B cell (primary cell): ENCODE measurements at places on chromosomes 16 and 17.

- DNase-seq, result no peak
Observed at GRCh38 chr16:20611350-20611902, 35.3 kb upstream of the ACSM2B start.

DNA sequence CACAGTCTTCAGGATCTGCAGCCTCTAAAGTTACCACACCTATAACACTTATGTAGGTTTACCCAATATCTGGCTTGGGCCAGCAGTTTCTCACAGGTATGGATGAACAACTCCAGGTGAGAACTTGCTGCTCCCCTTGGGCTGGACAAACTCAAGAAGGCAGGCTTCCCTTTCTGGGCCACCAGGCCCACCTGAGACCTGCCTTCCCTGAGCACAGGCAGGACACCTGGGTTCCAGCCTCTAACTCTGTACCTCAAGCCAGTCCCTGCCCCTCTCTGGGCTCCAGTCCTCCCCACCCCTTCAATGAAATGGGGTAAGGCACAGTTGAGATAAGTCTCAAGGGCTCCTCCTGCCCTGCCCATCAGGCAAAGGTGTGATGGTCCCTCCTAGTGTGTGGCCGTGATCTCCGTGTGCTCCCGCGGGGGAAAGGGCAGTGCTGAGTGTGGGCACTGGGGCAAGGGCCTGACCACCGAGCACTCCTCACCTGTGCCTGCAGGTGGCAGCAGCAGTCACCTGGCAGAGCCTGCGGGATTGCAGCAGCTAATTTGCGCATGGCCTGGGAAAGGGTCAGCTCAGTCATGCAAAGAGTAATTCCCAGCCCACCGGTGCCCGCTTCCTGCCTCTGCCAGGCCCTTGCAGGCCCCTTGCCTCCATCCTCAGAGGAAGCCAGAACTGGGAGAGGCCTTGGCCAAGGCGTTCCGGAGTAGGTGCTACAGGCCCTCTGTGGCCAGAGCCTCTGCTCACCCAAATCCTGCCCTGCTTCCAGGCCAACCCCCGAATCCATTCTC lies 28.2 kb upstream of the ADGRG1 start:
- DNase-seq, result peak; percentile 55

DNA sequence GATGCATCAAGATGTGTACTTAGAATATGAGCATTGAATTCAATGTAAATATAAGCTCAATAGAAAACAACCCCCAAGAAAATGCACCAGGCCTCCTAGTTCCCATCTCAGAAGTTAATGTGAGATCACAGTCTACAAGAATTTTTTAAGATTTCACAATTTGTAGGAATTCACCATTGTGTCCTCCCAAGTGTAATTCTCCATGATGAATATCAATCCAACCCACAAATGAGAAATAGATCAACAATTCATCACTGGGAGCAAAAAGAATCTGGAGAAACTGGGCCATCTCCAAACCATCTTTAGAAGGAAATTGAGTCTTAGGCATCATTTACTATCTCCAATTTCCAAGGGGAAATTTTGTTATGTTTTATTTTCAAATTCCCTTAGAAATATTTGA lies 310.5 kb upstream of the GOT2 start:
- no peak for DNase-seq

GRCh38 chr17:1402262-1402586 lies 2.2 kb upstream of the YWHAE start:
- DNase-seq, result no peak

- no peak for DNase-seq
Observed at GRCh38 chr17:6677158-6677831, 25.7 kb downstream of the C17orf100 start.

DNA sequence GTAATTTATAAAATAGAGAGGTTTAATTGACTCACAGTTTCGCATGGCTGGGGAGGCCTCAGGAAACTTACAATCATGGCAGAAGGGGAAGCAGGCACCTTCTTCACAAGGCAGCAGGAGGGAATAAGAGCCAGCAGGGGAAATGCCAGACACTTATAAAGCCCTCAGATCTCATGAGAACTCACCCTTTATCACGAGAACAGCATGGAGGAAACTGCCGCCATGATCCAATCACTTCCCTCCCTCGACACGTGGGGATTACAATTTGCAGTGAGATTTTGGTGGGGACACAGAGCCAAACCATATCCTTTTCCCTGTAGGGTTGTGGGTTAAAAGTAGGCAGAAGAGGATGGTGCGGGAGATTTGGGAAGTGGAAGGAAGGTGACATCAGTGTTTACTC lies 101.4 kb downstream of the BMERB1 start:
- DNase-seq, result no peak

DNA sequence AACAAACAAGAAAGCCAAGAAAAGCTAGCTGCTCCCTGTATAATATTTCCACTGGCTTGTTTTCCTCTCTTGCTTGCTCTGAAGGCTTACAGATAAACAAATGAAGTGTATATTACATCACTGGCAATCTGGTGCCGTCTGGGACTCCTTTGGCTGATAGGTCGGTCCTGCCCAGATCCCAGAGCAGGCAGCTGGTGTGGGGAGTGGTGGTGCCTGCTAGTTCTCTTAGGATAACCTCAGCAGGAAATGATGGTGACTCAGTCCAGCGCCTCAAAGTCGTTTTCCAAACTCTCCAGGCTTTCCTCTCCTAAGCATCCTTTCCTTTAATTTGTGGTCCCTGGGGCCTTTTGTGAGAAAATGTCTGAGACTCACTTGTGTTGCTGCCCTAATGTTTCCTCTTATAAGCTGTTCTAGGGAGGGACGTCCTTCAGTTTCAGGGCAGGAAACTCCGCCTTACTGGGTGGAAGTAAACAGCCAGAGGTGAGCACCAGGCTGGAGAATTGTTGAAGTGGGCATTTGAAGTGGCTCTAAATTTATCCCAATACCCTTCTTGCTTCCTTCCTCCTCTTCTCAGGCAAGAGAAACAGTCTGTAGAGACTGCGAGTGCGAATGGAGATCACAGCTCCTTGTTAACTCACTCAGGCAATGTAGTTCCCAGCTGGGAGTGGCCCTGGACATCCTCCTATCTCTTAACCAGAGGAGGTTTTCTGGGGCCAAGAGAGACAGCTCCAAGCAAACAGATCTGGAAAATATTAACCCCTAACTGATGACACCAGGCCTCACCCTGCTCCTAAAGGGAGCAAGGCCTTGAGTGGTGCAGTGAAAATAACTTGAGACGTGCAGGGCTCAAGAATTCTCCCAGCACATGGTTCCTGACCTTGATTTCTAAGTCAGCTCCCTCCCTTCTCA lies 34.9 kb downstream of the CD300LF start:
- DNase-seq, result peak; percentile 24

GRCh38 chr17:39863244-39863917 lies 731 bp downstream of the IKZF3 start:
- peak; percentile 33 for DNase-seq

GRCh38 chr17:60825351-60825750 lies 147.7 kb downstream of the BCAS3 start:
- DNase-seq, result no peak

- DNase-seq, result no peak
Observed at GRCh38 chr16:90015586-90016338, 3.5 kb downstream of the DBNDD1 start.

DNA sequence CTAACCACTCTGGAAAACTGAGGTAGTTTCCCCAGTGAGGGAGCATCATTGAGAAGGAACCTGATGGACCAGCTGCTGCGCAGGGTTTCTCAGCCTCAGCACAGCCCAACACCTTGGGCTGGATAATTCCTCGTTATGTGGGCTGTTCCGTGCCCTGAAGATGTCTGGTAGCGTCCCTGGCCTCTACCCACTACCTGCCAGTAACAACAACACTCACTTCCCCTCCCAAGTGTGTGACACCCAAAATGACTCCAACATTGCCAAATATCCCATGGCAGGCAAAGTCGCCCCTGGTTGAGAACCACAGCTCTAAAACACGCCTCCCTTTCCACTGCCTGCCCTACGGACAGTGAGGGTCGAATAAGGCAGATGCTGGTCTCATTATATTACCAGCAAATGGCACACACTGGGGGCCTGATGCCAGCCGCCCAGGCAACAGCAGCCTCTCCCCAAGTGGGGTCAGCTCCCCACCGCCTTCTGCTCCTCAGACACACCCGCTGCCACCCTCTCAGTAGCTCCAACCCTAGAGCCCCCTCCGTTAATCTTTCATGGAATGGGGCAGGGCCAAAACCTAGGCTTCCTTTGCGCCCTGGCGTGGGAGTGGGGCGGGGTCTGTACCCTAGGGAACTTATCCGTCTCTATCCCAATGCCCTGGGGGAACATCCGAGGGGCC lies 1.0 kb downstream of the RHBDF2 start:
- peak; percentile 49 for DNase-seq

- no peak for DNase-seq
Observed at GRCh38 chr17:56665864-56666263, 72.4 kb downstream of the NOG start.

DNA sequence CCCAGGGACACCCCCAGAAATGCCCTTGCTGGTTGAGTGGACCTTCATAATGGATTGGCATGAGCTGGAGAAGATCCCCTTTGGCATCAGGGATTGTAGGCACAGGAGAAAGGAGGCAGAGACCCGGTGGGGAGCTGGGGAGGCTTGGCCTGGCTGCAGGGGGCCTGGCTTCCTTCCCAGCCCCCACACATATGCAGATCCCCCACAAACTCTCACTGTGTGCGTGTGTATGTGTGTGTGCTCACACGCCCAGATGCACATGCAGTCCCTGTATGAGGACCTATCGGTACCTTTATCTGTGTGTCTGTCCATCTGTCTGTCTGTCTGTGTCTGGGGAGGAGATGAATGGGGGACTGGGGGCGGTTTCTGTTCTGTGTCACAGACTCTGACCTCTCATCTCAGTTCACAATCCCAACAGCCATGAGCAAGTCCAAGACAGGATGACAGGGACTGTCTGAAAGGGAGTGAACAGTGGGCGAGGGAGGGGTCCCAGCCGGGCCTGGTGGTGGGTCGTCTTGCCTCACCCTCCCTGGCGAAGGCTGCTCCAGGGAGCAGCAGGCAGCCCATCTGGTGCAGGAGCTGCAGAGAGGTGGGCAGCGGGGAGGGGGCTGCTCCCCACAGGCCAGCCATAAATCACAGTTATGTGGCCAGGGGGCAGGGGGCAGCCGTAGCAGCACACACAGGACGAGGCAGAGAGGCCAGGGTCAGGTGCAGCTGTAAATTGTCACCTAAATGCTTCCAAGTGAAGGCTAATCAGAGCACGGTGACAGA lies 46.7 kb upstream of the LHX1 start:
- no peak for DNase-seq

- DNase-seq, result no peak
Observed at GRCh38 chr17:33640629-33641028, 347.5 kb upstream of the ASIC2 start.

GRCh38 chr17:31427684-31428083 lies 36.2 kb downstream of the RAB11FIP4 start:
- no peak for DNase-seq

GRCh38 chr16:83482545-83483162 lies 325.1 kb upstream of the HSBP1 start:
- no peak for DNase-seq

- DNase-seq, result peak; percentile 51
Observed at GRCh38 chr16:47461598-47462266, 601 bp downstream of the PHKB start.

DNA sequence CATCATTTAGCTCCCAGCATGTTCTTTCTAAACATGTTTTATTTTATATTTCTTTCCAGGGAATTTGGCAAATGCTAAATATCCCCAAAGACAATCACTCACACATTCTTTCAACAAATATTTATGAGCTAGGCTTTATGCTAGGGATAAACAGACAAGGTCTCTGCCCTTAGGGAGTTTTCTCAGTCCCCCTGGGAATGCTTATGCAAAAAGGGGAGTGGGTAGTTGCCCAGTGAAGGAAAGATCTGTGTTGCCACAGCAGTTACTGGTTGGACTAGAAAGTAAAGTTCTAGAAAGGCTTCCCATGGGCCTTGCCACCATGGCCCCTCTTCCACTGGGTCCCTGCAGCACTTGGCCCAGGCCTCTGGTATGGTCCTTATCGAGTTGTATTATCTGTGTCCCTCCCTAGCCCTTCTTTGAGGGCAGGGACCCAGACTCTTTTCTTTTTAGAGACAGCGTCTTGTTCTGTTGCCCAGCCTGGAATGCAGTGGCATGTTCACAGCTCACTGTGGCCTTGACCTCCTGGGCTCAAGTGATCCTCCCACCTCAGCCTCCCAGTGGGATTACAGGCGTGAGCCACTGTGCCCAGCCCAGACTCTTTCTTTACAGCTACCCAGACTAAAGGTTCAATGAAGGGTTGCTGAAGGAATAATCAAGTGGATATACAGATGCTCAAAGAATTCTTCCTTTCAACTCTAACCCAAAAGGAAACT lies 78.0 kb downstream of the YPEL2 start:
- peak; percentile 11 for DNase-seq

DNA sequence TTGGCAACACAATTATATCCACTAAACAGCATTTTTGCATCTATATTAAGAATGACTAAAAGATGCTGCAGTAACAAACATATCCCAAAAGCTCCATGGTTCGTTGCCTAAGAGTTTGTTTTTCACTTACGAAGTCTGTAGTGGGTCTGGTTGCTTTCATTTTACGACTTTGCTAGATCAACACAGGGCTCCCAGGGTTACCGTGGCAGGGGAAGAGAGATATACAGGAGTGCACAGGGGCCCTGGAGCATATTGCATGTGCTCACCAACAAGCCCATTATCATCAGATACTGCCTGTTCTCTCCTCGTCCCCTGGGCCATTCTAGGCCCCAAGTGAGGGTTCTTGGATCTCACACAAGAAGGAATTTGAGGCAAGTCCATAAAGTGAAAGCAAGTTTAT lies 3.1 kb upstream of the MMP2 start:
- no peak for DNase-seq

DNA sequence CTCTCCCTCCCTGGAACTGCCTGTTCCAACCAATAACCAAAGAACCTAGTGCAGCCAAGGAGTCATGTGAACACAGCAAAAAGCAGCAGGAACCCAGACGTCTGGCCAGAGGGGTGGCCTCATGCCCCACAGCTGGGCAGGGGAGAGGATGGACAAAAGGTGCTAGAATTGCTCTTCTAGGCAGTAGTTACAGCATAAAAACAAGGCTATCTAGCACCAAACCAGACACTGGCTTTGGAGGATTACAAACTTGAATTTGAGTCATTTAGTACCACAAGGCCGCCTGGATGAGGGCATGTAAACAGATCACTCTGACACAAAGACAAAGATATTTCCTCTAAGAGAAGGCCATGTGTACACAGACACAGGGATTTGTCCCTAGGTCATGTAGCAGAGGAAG lies 423.3 kb upstream of the MAF start:
- no peak for DNase-seq

DNA sequence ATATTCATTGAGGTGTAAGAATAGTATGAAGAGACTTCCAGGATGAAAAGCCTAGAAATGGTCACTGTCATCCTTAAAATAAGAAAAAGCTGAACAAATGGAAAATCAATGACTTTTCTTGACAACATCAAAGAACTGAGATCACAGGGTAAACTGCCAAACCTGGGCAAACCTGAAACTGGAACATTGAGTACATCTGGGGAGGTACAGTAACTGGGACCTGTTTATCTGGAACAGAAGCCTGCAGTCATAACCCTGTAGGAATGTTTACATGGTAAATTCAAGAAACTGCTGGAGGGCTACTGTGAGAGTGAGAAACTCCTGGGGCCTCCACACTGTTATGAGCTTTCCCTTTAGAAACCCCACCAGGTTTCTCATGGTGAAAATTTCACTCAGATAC lies 130.1 kb upstream of the PIRT start:
- no peak for DNase-seq
